ENCODE measurements at places on chromosomes 5 and 9. TPM values are rescaled to one million over a fixed set of nuclear protein-coding genes. Genes with fewer than 3 reads are reported as not detected.
A peak's percentile ranks its signal among the peaks of the same experiment; 100 is the strongest.

DNA sequence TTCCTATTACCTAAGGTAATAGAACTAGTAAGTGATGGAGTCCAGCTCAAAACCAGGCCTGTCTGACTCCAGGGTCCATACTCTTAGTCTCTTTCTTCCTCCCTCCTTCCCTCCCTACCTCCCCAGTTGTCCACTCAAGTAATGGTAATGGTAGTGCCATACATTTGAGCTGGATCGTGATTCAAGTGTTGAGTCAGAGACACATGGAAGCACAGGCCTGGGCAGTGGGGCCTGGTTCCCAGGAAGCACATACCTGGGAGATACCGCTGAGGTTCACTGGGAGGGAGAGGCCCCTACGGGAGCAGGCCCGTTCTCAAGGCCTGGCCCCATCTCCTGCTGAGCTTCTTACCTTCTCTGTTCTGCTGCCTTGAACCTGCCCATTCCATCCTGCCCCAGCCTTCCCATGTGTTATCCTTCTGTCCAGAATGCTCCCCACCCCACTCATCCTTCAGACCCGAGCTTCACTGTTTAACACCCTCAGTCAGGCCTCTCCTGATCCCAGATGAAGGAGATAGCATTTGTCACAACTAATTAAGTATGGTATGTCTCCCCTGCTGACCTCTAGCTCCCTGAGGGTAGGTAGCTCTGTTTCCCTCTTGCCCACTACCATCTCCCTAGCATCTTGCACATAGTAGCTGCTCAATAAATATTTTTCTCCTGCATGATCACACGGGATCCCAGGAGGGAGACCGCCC is 13.8 kb downstream of the URM1 start:
- DNase-seq: no peak

- peak; percentile 33 for DNase-seq
Measured at GRCh38 chr9:129182625-129183494, 4.8 kb upstream of the IER5L start.

DNA sequence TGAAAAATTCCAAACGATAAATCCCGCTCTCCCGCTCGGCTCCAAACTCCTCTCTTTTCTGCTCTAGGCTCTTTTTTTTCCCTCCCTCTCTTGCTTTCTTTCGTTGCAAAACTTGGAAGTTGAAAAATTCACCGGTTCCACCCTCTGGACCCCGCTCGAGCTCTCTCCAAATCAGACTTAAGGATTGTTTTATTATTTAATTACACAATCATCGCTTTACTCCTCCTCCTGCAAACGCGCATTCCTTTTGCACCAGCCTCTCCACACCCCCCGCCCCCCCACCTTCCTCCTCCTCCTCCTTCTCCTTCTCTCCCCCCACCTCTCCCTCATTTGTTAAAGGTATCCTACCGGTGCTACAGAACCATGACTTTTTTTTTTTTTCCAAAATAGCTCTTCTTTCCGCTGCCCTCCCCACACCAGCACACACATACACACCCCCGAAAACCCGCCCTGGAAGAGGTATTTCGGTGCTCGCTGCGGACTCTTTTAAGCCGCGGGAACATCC is 535 bp upstream of the NFIB start:
- DNase-seq: peak; percentile 73

GRCh38 chr9:1876891-1877496 is 138.2 kb upstream of the SMARCA2 start:
- no peak for DNase-seq

The CATSPER3 gene
- total RNA-seq: 0.69 TPM

The NR4A3 gene
- total RNA-seq: 19.8 TPM

Measured in heart right ventricle (tissue), 16 donors.